ENCODE measurements at places on chromosomes 4 and X.

DNA sequence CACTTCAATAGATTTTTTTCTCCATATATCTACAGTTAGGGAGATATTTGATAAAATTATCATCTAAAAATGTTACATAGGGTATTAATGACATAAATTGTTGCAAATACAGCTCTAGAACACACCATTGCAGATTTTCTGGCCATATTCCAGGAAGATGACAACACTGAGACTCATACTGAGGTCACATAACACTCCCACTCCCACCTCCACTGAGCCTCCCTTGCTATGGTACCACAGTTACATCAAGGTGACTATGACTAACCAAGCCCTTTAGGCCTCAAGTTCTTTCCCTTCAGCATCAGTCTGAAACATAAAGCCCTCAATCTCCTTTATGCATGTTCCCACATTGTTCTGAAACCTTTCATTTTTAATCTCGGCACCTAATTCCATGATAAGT lies 932.0 kb upstream of the IGFBP7 start:
- no peak for DNase-seq

GRCh38 chr4:24912252-24913118 lies at the start of gene CCDC149:
Gene CCDC149 (minus strand): TSS chr4:24913042. CDS start chr4:24912864, 178 bp downstream.
- DNase-seq: no peak

- DNase-seq: no peak
These were observed 139.7 kb downstream of the EFHC2 start for GRCh38 chrX:44203791-44204190.

DNA sequence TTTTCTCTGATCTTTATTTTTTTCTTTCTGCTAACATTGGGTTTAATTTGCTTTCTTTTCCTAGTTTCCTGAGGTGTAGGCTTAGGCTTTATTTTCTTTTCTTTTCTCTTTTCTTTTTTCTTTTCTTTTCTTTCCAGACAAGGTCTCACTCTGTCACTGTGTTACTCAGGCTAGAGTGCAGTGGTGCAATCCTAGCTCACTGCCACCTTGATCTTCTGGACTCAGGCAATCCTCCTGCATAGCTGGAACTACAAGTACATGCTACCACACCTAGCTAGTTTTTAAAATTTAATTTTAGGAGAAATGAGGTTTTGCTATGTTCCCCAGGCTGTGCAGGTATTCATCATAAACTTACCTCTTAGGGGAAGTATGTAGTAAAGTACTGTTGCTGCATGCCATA lies 197.8 kb upstream of the ANKRD50 start:
- no peak for DNase-seq

GRCh38 chrX:39661116-39661907 lies 436.4 kb downstream of the BCOR start:
- no peak for DNase-seq

- no peak for DNase-seq
These were observed 183.6 kb upstream of the NOCT start for GRCh38 chr4:138831948-138832347.

GRCh38 chrX:35743331-35743730 lies 54.8 kb upstream of the MAGEB16 start:
- DNase-seq: no peak

GRCh38 chr4:176309772-176310171 lies 10.0 kb upstream of the SPCS3 start:
- no peak for DNase-seq

GRCh38 chrX:153800746-153801145 lies 6.3 kb downstream of the SSR4 start:
- DNase-seq: no peak

GRCh38 chr4:110675426-110675825 lies 52.5 kb upstream of the PITX2 start:
- DNase-seq: no peak

GRCh38 chr4:37748485-37748884 lies 62.3 kb upstream of the RELL1 start:
- no peak for DNase-seq

- DNase-seq: no peak
These were observed 490 bp upstream of the PDZD4 start for GRCh38 chrX:153830640-153831428.

- no peak for DNase-seq
These were observed 283.0 kb downstream of the GASK1B start for GRCh38 chr4:157889788-157890187.

- DNase-seq: no peak
These were observed 122.5 kb upstream of the MAMLD1 start for GRCh38 chrX:150240643-150240970.

DNA sequence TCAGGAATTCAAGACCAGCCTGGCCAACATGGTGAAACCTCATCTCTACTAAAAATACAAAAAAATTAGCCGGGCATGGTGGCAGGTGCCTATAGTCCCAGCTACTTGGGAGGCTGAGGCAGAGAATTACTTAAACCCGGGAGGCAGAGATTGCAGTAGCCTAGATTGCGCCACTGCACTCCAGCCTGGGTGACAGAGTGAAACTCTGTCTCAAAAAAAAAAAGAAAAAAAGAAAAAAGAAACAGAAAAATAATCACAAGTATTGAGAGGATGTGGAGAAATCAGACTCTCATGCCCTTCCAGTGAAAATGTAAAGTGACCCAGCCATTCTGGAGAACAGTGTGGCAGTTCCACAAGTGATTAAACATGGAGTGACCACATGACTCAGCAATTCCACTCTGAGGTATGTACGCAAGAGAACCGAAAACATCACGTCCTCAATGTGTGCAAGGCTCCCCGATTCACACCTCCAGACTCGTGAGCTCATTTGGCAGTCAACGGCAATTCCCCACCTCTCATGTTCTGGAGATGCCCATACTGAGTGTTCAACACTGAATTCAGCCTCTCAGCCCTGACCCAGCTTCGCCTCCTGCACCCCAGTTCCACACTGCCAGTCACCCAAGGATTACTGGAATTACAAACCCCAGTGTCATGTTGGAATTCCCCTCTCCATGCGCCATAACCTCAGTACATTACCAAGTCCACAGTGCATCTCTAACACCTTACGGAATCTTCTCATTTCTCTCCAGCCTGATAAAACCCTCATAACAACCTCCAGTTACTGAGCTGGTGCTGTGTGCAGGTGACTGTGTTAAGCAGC lies 21.1 kb downstream of the ACOX3 start:
- no peak for DNase-seq

GRCh38 chrX:109782994-109783700 lies 50.1 kb upstream of the ACSL4 start:
- DNase-seq: no peak

- DNase-seq: no peak
These were observed 5.3 kb downstream of the PDZD4 start for GRCh38 chrX:153825042-153825441.

DNA sequence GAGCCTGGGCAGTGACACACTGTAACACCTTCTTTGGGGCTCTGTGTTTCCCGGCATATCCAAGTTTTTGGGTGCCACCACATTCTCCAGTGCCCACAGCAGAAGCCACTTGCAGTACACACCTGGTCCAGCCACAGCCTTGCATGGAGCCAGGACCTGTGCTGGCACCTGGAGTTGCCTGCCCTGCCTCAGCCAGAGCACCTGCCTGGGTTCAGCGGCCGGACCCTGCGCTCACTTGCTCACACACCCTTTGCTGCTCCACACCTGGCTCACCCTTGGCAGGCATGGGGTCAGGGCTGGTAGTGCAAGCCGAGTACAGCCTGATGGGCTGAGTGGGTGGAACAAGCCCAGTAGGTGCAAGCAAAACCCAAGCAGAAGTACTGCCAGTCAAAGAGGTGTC lies 1511.1 kb downstream of the TECRL start:
- no peak for DNase-seq

GRCh38 chr4:146333187-146333894 lies 119.0 kb downstream of the REELD1 start:
- peak; percentile 61 for DNase-seq

DNA sequence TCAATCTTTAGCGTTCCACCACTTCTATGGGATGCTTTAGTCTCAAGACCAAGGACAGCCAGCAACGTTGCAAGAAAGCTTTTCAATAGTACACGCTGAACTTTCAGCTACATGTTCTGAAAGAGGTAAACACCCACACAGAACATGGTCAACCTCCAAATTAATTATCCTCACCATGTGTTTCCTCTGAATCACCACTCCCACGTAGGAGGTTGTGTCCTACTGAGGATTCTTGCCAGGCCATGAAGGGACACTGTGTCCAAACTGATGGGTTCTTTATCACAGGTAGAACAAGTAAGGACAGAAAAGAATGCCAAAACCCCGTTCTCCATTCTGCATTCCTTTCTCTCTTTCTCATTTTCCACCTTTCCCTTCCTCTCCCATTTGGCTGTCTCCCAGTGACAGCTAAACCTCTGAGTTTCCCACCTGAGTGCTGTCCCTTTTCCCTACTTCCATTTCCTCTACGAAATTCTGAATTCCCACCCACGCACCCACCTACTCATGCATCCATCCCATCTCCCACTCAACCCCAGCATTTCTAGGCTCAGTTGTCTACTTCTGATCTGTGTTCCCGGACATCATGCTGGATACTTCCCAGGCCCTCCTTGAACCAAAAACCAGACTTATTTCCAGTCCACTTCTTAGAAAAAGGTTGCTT lies 29.0 kb upstream of the GPM6B start:
- DNase-seq: no peak

DNA sequence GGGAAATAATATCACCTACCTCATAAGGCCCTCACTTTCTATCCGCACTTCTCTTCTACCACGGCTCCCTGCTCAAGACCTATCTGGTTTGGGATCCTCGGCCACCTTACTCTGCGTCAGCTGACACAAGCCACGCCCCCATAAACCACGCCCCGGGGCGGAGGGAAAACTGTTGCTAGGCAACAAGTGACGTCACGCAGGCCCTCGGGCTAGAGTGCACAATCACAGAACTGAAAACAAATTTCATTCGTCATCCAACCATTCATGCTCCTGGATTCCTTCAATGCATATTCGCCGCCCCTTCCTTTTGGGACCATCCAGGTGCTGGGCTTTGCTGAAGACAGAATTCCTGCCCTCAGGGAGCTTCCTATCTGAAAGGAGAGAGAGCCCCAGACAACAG lies 66.3 kb downstream of the SMC1A start:
- DNase-seq: no peak

GRCh38 chrX:87434618-87435017 lies 83.0 kb upstream of the KLHL4 start:
- no peak for DNase-seq

GRCh38 chr4:10085386-10085785 lies 31.2 kb downstream of the WDR1 start:
- no peak for DNase-seq

DNA sequence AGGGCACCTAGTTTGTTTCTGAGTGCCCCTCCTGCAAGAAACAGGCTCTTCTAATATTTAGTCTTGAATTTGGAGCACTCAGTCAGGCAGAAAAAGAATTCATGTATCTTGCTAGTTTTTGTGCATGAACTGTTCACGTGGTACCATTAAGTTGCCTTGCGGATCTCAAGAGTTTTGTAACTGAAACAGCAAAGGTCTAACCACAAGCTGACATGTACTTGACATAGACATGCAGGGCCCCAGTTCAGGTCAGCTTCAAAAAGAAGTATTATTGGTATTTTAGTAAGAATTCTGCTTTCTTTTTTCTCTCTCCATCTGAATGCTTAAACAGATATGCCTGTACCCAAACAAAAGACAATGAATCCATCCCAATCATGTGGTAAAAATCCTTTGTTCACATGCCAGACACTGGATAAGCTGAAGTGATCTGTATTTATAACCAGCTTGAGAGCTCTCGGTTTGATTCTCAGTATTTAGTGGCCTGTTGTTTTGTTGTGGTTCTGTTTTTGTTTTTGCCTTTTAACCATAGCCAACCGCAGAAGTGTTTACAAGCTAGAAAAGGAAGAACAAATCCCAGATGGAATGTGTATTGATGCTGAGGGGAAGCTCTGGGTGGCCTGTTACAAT lies 13.0 kb downstream of the RGN start:
- DNase-seq: no peak

DNA sequence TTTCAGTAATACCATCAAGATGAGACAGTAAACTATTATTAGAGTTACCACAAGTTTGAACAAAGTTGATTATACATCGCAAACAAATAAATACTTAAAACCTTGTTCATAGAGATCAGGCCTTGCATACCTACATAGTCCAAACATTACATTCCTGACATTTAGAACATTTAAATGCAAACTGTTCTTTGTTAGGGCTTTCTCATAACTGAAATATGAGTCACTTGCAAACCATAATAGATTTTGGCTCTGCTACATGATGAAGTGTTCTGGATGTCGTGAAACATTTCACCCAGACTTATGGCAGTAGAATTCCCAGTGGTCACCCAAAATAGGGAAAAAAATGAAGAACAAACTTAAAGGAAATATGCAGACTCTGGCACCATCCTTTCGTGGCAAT lies 75.0 kb downstream of the FAT4 start:
- DNase-seq: peak; percentile 78

GRCh38 chr4:185817403-185817818 lies 5.4 kb upstream of the SORBS2 start:
- no peak for DNase-seq

DNA sequence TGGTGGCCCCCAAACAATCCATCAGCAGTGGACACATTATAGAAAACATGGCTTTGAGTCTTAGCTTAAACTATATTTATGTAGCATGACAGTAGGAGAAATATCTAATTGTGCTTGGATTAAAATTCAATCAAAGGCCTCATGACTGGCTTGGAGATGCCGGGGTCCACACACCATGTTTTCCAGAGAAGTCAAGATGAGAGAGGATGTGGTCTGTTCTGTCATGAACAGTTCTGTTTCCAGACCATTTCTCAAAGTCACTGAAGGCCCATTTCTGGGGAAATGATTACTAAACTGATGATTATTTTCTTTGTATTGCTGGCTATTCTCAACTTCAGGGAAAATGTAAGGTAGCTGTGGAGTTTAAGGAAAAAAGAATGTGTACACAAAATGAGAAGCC lies 76.3 kb downstream of the C4orf51 start:
- no peak for DNase-seq

All from GM04504 (cell line).